NCI-H69 (cell line): ENCODE measurements at places on chromosomes 2 and 18.

DNA sequence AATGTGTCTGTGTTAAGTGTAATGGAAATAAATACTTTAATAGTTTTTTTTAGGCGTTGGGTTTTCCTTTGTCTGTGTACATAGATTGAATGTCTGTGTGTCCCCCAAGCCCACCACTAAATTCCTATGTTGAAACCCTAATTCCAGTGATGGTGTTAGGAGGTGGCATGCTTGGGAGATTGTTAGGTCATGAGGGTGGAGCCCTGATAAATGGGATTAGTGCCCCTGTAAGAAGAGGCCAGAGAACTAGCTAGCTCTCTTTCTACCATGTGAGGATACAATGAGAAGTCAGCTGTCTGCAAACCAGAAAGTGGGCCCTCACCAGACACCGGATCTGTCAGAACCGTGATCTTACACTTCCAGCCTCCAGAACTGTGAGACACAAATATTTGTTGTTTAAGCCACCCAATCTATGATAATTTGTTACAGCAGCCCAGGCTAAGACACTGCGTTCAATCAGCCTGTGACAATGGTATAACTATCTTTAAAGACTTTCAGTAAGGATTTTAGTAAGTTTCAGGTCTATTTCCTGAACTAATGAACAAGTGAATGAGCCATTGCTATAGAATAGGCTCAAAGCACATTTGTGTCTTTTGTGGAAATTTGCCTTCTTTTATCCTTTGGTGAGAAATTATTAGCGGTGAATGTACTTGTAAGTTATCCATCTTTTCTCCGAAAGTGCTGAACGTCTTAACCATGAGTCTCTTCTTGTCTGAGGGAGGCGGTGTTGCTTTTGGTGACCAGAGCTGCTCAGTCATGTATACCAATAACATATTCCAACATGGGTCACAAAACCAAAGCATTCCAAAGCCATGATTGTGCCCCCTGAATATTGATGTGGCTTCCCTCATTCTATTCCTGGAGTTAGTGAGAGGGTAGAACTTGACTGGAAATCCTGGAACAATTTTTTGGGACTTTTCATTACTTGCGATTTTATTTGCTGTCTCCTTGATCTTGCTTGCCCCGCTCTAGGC is 29.6 kb upstream of the IL1R1 start:
- no peak for DNase-seq

GRCh38 chr18:79485788-79486355 is 90.1 kb downstream of the NFATC1 start:
- DNase-seq = no peak

DNA sequence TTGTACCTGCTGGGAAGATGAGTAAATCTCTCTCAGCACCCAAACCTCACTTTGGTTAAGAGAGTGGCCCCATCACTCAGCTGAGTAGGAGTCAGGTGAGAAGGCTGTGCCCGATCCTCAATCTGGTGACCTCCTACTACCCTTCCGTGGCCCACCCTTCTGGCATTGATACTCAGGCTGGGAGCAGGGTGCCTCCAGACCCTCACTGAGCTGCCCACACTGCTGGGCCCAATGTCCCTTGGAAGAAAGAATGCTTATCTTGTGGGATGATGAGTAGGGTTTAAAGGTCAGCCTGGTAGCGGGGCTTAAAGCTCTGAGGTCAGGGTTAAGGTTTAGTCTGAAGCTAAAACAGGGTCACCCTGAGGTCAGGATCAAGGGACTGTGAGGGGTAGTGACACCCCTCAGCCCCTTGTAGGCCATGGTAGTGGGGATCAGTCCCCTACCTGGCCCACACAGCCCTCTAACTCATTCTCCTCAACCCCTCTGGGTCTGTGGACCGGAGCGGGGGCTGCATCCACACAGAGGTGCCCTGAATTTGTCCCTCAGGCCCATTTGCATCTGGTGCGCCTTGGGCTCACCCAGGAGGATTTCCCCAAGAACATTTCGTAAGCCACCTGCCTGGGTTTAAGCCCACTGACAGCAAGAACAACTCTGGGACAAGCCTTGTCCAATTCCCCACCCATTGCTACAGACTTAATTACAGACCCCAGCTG is 123.8 kb downstream of the CYP26B1 start:
- DNase-seq = no peak

DNA sequence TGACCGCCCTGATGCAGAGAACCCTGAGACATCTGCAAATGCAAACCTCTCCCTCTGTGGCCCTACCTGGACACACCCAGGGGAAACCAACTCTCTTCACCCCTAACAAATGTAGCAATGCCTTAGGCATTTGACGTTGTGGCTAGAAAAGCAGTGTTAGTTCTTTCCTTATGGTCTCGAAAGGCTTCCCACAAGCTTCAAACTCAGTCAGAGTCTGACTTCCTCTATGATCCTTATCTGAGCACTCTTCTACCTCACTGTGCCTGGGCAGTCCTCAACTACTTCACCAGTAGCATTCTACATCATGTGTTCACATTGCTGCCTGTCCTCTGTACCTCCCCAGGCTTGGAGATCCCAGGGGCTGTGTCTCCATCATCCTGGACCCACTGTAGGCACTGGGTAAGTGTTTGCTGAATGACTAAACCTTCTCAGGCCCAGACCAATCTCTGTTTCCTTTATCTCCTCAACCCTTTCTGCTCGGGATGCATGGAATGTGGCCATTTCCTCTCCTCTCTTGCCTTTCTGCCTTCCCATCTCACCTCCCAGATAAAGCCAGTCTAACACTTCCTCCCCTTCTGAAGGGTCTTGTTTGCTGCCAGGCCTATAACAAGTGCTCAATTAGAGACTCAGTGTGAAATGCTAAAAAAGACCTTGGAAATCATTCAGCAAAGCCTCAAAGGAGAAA is 91.7 kb upstream of the ACAA2 start:
- DNase-seq = no peak

DNA sequence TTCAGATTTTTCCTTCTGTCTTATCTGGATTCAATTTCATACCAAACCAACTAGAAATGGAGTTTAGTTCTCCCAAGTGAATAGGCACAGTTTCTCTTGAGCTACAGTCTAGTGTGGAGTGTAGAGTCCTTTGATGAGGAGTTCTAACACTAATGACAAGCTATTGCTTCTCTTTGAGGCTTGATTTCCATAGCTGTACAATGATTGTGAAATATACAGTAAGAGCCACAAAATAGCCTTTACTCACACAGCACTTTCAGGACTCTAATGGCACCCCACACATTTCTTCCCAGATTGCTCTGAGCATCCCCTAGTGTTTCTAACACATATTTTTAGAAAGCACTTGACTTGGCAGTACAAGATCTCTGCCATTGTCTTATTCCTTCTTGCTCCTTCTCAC is 153.3 kb downstream of the LRRTM1 start:
- no peak for DNase-seq

DNA sequence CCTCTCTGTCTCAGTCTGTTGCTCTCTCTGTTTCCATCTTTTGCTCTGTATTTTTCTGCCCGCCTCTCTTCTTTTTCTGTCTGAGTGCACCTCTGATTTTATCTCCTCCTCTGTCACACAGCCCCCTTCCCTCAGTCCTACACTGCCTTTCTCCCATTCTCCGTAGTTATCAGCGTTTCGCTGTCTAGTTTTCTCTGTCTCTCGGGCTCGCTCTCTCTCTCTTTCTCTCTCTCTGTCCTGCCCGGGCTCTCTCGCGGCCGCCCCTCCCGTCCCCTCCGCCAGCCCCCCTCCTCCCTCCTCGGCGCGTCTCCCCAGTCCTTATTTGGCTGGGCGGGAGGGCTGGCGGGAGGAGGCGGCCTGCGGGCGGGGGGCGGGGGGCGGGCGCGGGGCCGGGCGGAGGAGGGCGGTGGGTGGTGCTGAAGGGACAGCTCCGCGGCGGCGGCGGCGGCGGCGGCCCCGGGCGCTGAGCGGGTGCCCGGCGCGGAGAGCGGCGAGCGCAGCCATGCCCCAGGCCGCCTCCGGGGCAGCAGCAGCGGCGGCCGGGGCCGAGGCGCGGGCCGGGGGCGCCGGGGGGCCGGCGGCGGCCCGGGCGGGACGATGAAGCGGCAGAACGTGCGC is at the start of gene KCNK3:
Gene KCNK3, plus strand, starts transcription at position 444 of the 618 bp plus-strand sequence. Its CDS starts 154 bp downstream, at position 598.
- DNase-seq = peak; percentile 86

GRCh38 chr2:121147766-121148165 is 137.2 kb downstream of the TFCP2L1 start:
- no peak for DNase-seq

GRCh38 chr2:60311524-60311923 is 241.9 kb downstream of the BCL11A start:
- DNase-seq = no peak

- DNase-seq = no peak
These were observed 258.4 kb downstream of the BCL11A start for GRCh38 chr2:60294901-60295635.
